Stimulated activated CD4-positive, alpha-beta T cell treated with anti-CD3 and anti-CD28 coated beads, Interleukin-1b, Interleukin-23, amount 100 ng/mL, for 1 hour (primary cell): ENCODE measurements at places on chromosomes 7 and 10.

- DNase-seq: no peak
Measured at GRCh38 chr10:121478556-121478955, 119.7 kb downstream of the FGFR2 start.

GRCh38 chr10:124605001-124605370 is 139.2 kb downstream of the FAM53B start:
- DNase-seq: no peak

DNA sequence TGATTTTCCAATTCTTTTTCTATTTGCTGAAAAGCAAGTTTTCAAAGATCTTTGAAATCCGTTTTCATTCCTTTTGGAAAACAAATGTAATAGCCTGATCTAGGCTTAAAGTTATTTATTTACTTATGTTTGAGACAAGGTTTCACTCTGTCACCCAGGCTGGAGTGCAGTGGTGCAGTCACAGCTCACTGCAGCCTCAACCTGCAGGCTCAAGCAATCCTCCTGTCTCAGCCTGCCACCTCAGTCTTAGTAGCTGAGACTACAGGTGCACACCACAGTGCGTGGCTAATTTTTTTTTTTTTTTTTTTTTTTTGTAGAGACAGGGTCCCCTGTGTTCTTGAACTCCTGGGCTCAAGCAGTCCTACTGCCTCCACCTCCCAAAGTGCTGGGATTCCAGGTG is 4.6 kb downstream of the ST7 start:
- no peak for DNase-seq

DNA sequence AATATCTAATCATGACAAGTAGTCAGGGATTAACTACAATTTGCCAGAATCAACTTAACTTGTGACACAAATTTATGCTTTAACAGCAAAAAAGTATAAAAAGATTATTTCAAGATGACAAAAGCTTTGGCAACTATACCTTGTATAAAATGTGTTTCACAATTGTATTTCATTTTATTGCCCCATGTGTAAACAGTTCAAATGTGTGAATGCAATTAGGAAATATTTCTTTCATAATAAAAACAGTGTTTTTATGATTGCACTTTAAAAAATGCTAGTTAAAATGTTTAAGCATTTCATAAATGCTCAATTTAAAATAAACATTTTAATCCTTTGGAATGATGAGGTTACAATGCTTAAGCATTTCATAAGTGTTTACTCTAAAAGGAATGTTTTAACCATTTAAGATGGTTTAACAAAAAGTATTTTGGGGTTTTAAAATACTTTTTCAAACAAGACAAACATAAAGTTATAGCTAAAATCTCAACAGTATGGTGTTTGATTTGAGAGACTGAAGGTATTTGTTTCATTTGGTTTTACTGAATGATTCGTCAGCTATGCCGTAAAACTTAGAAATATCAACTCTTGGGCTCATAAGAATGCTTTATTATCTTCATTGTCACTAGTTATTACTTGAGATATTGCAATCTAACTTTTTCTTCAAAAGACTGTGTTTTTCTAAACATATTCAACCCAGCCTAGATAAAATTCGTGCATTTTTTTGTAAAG is 50.1 kb downstream of the SFTPD start:
- no peak for DNase-seq
